ENCODE measurements at places on chromosomes 6 and 20.

GRCh38 chr6:129936329-129937165 is 75.4 kb upstream of the TMEM244 start:
- no peak for DNase-seq

GRCh38 chr6:107293350-107293749 is 166.0 kb downstream of the PDSS2 start:
- no peak for DNase-seq

GRCh38 chr6:107692351-107692750 is 131.8 kb downstream of the SCML4 start:
- no peak for DNase-seq

DNA sequence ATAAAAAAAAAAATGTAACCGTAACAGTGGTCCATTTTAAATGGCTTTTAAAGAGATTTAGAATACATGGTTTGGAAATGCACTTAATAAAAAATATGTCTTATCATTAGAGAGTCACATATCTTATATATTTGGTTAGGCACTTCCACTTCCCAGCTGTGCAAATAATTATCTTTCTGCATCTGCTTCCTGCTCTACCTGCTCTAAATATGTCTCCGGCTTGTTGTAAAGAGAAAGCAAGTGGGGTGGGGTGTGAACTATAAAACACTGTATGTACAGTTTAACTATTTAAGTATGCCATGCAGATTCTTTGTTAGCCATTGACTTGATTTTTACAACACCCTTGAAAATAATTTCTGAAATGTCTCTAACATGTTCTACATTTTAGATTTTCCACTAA is 106.3 kb downstream of the NKAIN2 start:
- no peak for DNase-seq

DNA sequence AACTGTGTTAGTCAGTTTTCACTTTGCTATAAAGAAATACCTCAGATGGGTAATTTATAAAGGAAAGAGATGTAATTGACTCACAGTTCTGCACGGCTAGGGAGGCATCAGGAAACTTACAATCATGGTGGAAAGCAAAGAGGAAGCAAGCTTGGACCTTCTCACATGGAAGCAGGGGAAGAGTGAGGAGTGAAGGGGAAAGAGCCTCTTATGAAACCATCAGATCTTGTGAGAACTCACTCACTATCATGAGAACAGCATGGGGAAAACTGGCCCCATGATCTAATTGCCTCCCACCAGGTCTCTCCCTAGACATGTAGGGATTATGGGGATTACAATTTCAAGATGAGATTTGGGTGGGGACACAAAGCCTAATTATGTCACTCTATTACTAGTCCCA is 41.3 kb upstream of the PLAGL1 start:
- DNase-seq = no peak

GRCh38 chr6:112691289-112691688 is 344.2 kb downstream of the RFPL4B start:
- no peak for DNase-seq

- DNase-seq = no peak
Measured at GRCh38 chr20:48096957-48097890, 311.9 kb upstream of the SULF2 start.

DNA sequence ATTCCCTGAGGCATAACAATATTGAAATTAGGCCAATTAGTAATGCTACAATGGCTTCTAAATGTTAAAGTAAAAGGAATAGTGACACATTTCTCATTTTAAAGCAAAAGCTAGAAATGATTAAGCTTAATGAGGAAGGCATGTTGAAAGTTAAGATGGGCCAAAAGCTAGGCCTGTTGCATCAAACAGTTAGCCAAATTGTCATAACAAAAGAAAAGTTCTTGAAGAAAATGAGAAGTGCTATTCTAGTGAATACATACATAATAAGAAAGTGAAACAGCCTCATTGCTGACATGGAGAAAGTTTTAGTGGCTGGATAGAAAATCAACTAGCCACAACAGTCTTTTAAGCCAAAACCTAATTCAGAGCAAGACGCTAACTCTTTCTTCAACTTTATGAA is 12.9 kb downstream of the OR2A4 start:
- no peak for DNase-seq

DNA sequence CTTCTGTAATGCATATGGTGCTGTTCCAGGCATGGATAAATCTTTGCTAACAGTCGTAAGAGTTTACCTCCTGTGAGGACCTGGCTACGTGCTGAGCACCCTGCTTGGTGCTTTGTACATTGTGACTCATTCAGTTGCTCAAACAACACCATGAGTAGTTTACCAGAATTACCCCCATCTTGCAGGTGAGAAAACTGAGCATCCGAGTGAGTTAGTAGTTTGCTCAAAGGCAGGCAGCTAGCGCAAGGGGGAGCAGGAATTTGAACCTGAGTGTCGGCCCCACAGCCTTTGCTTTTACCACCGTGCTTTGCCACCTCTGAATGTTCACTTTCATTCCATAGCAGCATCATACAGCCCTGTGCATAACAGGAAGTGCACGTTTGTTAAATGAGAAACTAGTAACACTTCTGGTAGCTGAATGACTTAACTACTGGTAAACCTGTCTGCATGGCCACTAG is 121.9 kb downstream of the MTHFD1L start:
- DNase-seq = no peak

DNA sequence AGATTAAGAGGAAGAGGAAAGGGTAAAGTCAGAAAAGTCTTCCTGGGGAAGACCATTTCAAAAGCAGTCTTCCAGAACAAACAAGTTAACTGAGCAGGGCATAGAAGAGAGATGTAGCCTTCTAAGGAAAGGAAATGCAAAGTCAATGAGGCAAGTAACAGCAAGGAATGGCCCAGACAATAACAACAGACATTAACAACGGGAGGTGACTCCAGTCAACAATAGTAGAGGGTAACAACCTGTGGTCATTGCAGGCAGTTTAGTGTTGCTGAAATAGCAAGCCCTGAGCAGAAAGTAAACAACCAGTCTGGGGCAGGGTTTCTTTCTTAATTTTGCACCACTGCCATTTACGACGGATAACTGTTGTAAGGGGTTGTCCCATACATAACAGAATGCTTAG is 2.1 kb downstream of the MDN1 start:
- DNase-seq = no peak

GRCh38 chr20:49851231-49851705 is 38.6 kb downstream of the SLC9A8 start:
- DNase-seq = no peak

- DNase-seq = no peak
Measured at GRCh38 chr20:50281831-50282591, 91.4 kb downstream of the CEBPB start.

GRCh38 chr6:20112241-20112640 is 100.0 kb downstream of the MBOAT1 start:
- no peak for DNase-seq

- DNase-seq = no peak
Measured at GRCh38 chr20:10313701-10314100, 95.1 kb downstream of the SNAP25 start.

DNA sequence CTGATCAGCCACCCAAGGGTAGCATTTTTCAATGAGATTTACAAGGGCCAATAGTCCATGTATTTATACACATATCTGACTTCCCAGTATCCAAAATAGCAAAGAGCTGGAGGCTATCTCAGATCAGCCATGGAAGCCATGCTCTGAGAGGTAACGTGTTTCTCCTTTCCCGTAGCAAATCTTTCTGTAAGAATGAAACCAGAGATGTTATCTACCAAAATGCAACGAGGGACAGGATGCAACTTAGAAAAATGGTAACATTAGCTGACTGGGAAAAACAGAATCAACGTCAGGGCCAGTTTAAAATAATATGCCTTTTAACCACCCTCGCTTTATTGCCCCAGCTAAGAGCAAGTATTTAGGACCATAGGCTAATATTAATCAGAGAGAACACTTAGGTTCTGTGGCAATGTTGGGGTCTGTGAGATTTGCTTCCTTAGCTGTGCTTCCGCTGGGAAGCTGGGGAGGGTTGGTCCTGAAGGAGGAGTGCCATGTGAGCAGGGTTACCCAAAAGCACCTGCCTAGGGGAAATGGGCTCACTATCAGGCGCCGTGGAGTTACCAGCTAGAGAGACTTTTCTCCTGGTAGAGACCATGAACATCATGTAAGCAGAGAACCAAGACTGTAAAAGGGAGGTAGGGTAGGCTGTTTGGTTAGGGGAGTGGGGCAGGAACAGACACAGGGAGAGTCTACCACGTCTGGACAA is 1.2 kb downstream of the ZNF831 start:
- no peak for DNase-seq

- DNase-seq = no peak
Measured at GRCh38 chr6:156782691-156783320, 5.6 kb downstream of the ARID1B start.

- no peak for DNase-seq
Measured at GRCh38 chr20:48802647-48803046, 25.2 kb downstream of the PREX1 start.

- DNase-seq = no peak
Measured at GRCh38 chr6:18595774-18596530, 208.8 kb downstream of the RNF144B start.

DNA sequence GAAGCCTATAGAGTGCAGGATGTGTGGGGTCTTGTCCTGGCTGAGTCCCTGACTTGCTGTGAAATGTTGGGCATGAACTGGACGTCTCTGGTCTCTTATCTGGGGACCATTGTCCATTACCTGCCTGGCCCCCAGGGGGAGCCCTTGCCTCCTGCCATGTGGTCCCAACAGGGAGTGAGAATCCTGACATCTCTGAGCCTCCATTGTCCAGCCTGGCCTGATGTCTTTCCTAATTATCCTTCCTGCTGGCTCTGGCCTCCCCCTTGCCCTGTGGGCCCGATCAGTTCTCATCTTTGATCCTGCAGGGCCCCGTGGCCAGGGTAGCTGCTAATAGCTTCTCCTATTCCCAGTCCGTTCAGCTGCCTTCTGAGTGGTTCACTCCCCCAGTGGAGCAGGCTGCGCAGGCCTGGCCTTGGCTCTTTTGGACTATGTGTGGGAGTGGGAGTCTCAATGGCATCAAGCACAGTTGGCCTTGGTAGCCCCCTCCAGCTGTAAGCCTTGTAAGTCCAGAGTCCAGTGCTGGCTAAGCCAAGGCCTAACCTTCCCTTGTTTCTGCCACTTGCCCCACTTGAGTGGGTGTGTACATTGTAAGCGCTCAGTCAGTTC is 77.9 kb upstream of the RALY start:
- no peak for DNase-seq

DNA sequence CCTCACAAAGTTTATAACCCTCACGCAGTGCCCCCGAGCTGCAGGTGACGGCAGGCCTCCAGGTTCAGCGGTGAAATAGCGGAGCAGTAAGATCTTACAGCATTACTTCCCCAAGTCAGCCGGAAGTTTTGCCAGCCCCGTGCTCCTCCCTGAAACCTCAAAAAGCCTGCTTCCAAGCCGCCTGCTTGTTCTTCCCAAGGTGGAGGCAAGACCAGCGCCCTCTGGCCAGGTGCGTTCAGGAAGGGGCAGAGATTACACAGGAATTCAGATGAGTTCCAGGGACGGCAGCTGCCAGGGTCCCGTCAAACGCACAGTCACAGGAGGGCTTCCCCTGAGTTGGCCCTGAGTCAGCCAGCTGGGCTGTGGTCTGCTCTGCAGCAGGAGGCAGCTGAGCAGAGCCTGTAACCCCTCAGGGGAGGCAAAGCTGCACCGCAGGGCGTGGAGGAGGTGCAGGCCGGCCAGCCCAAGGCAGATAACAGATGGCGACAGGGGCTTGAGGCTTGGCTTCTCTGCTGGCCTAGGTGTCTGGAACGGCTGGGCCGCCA is 124.1 kb upstream of the RPS6KA2 start:
- DNase-seq = no peak

- no peak for DNase-seq
Measured at GRCh38 chr6:113565306-113565705, 291.8 kb upstream of the MARCKS start.

DNA sequence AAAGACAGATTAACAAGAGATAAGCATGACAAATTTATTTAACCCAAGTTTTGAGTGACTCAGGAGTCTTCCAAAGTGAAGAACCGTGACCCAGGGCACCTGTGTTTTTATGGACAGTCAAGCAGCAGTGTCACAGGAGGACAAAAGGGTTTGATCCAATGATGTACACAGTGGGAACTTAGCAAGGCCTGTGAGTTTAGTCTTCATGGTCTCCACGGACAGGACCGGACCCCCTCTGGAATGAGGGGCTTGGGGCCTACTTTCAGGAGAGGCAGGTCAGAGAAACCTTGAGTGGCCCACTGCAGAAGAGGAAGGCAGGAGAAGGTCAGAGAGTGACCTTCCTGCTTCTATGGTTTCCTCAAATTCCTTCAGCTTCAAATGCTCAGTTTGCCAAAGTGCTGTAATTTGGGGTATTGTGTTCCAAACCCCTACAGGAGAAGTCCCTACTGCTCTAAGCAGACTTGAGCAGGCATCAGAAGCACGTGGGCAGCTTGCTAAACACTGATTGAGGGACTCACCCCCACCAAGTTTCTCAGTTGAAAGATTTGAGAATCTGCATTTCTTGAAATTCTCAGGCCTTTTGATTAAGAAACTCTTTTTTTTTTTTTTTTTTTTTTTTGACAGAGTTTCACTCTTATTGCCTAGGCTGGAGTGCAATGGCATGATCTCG is 26.4 kb upstream of the ZMYND8 start:
- DNase-seq = no peak

DNA sequence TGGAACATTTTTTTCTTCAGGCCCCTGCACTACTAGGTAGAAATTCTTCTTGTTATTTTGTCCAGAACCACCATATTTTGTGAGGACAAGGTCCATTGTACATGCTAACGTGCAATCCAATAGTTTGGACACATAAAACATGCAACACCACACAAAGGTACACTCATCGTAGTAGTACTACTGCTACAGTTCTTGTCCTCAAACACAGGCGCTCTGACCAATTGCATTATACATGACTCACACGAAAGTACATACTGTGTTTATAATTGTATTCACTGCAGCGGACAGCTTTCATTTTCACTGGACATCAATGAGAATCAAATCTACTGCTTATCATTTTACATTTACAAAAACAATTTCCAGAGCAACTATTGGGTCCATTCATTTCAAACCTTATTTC is 15.3 kb upstream of the SMLR1 start:
- no peak for DNase-seq

GRCh38 chr20:41951615-41952014 is 333.4 kb upstream of the CHD6 start:
- no peak for DNase-seq

DNA sequence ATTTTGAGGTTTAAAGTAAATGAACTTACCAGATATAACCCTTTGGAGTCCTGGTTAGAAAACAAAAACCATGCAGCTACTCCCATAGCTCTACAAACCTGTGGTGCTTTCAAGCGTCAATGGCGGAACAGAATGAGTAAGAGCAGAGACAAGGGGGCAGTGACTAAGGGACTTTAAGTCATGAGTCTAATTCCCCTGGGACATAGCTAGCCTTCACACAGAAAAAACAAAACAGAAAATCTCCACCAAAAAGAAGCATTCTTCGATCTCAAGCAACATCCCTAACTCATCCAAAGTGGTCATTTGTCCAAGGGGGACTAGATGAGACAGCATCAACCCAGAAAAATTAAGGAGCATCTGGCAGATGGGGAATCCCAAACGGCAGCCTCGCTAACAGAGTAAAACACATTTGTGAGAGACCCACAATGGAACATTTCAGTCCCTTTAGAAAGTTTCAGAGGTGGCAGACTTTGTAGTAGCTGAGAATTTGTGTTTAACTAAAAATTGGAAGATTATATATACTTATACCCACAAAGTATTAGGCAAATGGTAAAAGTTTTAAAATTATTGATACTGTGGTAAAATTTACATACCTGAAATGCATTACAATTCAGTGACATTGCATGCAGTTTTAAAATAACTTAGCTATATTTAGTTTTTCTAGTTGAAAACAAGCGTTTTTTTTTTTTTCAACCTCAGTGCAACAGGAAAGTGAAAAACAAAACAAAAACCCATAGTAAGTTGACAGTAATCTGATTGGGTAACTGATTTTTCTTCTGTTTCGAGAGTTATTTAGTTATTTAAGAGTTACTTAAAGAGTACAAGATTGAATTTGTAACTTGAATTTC is 67.5 kb downstream of the KCNQ5 start:
- no peak for DNase-seq

GRCh38 chr20:36237477-36237876 is 1.2 kb downstream of the AAR2 start:
- no peak for DNase-seq

Measured in esophagus squamous epithelium (tissue), 5 donors.